Activated CD4-positive, alpha-beta T cell treated with anti-CD3 and anti-CD28 coated beads for 36 hours (primary cell): ENCODE measurements at places on chromosomes 6 and 20.
A peak's percentile ranks its signal among the peaks of the same experiment; 100 is the strongest.

GRCh38 chr6:121594053-121594452 lies 158.6 kb downstream of the GJA1 start:
- no peak for DNase-seq

GRCh38 chr20:14406495-14406894 lies 69.1 kb upstream of the FLRT3 start:
- no peak for DNase-seq

- peak; percentile 81 for DNase-seq
These were observed 142.2 kb downstream of the NFATC2 start for GRCh38 chr20:51400051-51400926.

DNA sequence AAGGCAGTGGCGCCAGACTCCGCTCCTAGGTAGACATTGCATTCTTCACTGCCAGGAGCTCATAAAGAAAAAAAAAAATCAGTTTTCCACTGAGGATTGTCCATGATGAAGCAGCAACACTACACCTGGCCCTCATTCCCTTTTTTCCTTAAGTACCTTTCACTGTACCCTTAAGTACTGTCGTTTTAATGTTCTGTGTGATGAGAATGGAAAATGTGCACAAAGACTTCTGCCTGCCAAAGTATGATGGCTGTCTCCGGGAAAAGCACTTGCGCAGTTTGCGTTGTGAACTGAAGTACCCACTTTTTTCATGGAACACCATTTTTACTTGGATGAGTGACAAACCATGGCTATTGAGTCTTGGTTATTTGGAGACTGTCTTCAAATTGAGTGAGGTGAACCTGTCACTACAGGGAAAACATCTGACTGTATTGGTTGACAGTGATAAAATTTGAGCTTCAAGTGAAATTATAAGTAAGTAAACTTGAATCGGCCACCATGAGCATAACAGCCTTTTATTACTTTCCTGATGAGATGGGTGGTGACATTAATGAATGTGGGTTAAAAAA lies 104.8 kb downstream of the NCOA3 start:
- DNase-seq = no peak

- DNase-seq = peak; percentile 81
These were observed 102.1 kb upstream of the MYL9 start for GRCh38 chr20:36439040-36439730.

- DNase-seq = no peak
These were observed 275.6 kb downstream of the TENT5A start for GRCh38 chr6:81476881-81477280.

GRCh38 chr6:105886066-105886813 lies 199.9 kb upstream of the PRDM1 start:
- no peak for DNase-seq
